Stimulated activated CD4-positive, alpha-beta T cell treated with anti-CD3 and anti-CD28 coated beads, TNF-alpha, amount 100 ng/mL, for 1 hour (primary cell): ENCODE measurements at places on chromosomes 1 and 21.
A peak's percentile ranks its signal among the peaks of the same experiment; 100 is the strongest.

DNA sequence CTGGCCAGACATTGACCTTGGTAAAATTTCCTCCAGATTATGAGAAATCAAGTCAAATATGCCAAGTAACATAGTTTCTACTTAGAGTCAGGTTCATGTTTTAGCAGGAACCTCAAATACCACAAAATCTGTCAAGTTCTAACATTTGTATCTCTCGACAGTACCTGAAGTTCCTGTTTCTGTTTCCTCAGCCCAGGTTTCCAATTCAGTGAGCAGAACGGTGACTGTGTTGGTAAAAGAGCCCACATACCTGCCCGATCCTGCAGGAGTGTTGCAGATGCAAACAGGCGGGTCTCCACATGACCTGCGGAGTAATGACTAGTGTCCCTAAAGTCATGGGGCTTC is 57.9 kb upstream of the LGALS8 start:
- DNase-seq: no peak

GRCh38 chr1:109498161-109498801 is 4.4 kb downstream of the CYB561D1 start:
- no peak for DNase-seq

DNA sequence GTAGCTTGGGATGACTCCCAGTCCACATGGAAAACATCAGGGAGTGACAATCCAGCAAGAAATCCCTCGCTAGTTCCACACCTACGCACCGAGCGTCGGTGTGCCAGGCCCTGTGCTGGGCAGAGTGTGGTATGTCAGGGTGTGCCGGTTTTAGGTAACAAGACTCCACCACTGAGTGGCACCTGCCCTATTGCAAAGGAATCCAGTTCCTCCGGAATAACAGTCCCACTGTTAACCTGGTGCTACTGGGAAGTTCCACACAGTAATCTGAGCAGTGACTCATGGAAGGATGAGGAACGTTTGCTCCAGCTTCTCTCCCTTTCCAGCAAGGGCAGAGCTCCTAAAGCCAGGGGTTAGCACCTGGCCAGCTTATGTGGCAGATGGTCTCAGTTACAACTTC is 14.3 kb downstream of the RNF207 start:
- DNase-seq: no peak

- DNase-seq: no peak
Measured at GRCh38 chr1:17875882-17876280, 120.7 kb downstream of the ACTL8 start.

DNA sequence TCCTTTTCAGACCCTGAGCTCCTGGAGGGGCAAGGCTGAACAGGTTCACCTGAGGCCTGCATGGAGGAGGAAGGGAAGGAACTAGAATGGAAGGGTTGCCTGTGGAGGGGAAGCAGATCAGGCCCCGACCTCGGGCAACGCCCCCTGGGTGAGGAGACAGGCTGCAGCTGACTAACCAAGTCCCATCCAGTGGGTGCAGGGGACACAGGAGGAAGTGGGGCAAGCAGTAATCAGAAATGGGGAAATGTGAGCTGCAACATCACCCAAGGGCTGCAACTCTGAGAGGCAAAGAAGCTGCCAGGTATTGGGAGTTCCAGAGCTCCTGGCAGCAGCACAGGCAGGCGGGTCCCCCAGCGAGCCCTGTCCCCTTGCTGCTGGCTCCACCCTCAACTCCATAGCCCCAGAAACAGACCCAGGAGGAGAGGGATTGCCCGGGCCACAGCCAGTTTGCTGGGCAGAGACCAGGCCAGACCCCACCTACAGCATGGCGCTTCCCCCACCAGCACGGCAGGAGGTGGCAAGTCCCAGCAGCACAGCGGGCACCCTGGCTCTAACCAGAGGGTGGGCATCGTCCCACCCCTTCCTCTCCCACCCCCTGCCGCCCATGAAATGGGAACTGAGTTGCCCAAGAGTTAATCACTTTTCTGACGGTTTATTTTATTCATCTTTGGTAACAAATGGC is 38.5 kb downstream of the MRPL37 start:
- no peak for DNase-seq

DNA sequence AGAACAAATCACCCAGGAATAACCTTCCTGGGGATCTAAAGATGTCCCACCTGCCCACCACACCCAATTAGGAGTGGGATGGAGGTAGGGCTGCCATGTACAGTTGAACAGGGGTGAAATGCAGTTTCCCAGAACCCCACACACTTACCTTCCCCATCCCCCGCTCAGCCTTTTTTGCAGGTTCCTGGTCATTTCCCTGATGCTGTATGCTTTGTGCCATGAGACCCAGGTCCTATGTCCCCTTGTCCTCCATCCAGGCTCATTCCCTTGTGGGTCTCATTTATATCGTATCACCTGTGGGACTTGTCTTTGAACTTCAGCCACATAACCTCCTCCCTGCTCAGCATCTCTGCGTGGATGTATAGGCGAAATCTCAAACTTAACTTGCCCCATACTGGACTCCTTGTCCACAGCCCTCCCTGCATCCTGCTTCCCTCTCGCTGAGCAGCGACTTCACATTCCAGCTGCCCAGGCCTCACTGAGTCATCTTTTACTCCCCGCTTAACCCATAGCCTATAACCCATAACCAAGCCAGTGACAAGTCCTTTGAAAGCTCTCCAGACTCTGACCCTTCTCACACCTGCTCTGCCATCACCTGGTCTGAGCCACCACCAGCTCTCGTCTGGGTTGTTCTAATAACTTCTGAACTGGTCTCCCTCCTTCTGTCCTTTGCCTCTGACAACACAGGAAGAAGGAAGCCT is 4.7 kb downstream of the LDLRAD2 start:
- no peak for DNase-seq

DNA sequence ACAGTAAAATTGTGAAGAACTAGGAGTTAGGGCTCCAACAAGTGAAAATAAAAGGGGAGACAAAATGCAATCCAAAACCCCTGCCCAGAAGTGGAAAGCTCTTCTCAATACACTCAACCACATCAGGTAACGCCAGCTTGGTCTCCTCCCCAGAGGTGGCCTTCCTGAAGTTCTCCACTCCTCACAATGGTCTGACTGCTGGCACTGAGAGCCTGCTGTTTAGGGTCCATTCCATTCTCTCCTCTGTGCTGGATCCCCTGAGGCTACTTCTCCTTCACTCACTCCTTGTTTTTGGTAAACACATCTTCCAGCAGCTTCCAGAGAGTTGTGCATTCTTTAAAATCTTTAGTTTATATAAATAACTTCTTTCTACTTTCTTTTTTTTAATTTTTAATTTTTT is 189.5 kb downstream of the KCNT2 start:
- DNase-seq: no peak

DNA sequence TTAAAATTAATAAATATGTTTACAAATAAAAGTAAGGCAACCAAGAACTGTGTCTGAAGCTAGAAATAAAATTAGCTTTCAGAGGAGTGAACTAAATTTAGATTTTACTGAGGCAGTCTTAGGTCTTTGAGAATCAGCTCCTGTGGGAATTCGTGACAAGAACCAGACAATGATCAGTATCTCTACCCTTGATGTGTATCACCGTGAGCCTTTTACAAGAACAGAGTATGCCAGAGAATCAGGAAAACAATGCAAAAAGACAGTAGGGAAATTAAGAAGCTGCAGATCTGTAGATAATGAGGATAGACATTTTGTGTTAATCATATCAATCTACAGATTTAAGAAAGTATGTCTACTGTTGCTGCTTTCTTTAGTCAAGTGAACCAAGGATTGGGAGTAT is 351.0 kb downstream of the COL11A1 start:
- DNase-seq: no peak

GRCh38 chr21:44263221-44263760 is 1.6 kb upstream of the DNMT3L start:
- no peak for DNase-seq

DNA sequence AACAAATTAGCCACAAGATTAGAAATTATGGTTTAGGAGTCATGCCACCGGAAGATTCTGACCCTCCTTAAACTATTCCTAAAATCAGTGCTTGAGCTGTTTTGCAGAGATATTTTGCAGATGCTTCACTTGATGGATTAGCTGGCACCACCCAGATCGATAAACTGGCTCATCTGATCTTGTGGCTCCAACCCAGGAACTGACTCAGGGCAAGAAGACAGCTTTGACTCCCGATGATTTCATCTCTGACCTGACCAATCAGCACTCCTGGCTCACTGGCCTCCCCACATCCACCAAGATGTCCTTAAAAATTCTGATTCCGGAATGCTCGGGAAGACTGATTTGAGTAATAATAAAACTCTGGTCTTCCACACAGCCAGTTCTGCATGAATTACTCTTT is 221.6 kb downstream of the RHOU start:
- no peak for DNase-seq

GRCh38 chr1:17674726-17675500 is 80.2 kb upstream of the ACTL8 start:
- DNase-seq: no peak

DNA sequence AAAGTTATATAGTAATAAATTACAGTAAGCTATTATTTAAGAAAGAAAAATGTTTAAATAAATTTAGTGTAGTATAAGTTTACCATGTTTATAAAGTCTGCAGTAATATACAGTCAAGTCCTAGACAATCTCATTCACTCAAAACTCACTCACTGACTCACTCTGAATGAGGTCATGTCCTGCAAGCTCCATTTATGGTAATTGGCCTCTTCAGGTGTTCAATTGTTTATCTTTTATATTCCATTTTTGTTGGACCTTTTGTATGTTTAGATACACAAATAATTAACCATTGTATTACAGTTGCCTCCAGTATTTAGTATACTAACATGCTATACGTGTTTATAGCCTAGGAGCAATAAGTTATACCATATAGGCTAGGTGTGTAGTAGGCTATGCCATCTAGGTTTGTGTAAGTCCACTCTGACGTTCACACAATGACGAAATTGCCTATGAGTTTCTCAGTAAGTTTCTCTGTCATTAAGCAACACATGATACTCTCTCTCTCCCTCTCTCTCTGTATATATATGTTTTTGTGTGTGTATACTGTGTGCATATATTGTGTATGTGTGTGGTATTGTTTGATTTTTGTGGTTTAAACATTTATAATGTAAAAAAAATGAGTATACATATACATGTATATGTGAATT is 161.2 kb downstream of the NCAM2 start:
- no peak for DNase-seq

- peak; percentile 20 for DNase-seq
Measured at GRCh38 chr1:225879521-225880221, 2.5 kb downstream of the TMEM63A start.

GRCh38 chr1:11786168-11786567 is 19.6 kb downstream of the MTHFR start:
- DNase-seq: no peak

DNA sequence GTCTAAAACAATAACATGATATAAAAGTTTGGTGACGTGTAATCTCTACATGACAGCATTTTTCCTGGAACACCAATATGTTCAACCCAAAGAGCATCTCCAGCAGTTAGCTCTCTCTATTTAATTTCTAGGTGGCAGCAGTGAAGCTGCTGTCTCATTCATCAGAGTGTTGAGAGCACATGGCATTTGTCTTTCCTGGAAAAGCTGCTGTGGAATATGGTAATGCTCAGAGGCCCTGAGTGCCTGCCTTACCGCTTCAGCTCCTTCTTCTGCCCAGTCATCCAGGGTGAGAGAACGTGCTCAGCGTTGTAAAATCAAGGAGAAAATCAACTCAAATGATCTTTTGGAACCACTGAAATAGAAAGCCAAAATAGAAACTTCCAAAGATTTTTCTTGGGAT is 640.7 kb downstream of the ADGRL2 start:
- DNase-seq: no peak

DNA sequence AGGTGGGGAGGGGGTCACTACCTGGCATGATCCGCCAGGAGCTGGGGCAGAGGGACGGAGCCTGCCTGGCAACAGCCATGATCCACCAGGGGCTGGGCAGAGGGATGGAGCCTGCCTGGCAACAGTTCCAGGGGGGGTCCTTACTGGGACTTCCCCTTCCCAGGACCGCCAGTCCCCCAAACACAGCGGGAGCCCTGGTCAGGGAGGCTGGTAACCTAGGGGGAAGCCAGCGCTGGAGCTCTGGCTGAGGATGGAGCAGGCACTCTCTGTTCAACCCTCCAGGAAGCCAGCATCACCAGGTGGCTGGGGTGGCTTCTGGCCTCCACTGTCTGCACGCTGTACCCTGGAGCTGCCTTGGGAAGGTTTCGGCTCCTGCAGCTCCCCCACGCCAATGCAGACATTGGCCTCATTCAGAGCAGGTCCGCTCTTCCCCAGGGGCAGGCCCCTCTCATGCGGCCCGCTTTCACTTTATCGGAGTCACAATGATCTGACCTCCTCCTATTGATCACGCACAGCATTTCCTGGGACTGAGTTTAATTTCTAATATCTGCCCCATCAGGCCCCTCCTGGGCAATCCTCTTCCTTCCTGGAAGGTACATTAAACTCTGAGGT is 68.4 kb upstream of the ABCG1 start:
- DNase-seq: no peak

GRCh38 chr21:27047658-27048314 is 80.9 kb upstream of the ADAMTS5 start:
- DNase-seq: no peak

GRCh38 chr1:162699366-162699765 is 67.1 kb downstream of the DDR2 start:
- no peak for DNase-seq

DNA sequence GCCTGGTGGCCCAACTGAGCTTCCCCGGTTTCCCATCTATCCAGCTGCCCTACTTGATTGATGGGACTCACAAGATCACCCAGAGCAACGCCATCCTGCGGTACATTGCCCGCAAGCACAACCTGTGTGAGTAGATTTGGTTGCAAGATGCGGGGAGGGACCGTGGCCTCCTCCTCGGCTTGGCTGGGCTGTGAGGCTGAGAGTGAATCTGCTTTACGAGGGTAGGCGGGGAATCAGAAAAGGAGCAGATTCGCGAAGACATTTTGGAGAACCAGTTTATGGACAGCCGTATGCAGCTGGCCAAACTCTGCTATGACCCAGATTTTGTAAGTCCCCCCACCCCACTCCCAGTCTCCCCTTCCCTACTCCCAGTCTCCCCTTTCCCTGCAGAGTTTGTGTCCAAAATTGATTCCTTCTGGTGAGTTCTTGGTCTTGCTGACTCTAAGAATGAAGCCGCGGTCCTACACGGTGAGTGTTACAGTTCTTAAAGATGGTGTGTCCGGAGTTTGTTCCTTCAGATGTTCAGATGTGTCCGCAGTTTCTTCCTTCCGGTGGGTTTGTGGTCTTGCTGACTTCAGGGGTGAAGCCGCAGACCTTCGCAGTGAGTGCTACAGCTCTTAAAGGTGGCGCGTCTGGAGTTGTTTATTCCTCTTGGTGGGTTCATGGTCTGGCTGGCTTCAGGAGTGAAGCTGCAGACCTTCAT is 1.5 kb downstream of the GSTM2 start:
- DNase-seq: no peak

DNA sequence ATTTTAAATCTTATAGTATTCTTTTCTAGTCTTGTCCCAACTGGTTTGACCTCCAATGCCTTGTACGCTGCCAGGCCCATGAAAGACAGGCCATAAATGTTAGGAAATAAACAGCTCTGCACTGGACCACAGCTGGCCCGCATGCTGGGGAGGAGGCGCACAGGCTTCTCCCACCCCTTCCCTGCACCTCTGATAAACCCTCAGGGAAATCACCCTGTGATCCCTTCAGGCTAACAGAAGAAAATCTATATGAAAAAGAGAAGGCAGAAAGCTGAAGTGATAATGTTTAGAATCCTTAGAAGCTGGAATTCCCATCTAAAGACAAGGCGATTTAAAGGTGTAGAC is 41.5 kb downstream of the COLGALT2 start:
- DNase-seq: no peak

GRCh38 chr1:8302081-8302956 is 15.6 kb upstream of the SLC45A1 start:
- DNase-seq: no peak

- no peak for DNase-seq
Measured at GRCh38 chr21:24423546-24423945, 1183.7 kb downstream of the MRPL39 start.
